ENCODE measurements at places on chromosomes 2 and 18.

GRCh38 chr2:96115631-96116423 is 544 bp downstream of the ADRA2B start:
- no peak for DNase-seq

GRCh38 chr2:231715988-231716616 is 7.8 kb downstream of the PTMA start:
- DNase-seq = no peak

DNA sequence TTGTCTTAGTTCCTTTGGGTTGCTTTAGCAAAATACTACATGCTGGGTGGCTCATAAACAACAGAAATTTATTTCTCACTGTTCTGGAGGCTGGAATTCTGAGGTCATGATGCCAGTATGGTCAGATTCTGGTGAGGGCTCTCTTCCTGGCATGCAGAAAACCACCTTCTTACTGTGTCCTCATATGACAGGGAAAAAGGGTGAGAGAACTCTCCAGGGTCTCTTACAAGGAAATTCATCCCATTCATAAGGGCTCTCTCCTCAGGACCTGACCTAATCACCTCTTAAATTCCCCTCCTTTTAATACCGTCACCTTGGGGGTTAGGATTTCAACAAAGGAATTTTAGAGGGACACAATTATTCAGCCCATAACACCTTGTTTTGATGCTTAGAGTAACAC is 243.1 kb upstream of the TNP1 start:
- no peak for DNase-seq

GRCh38 chr18:58654896-58655614 is 16.2 kb upstream of the MALT1 start:
- DNase-seq = no peak

GRCh38 chr18:2515171-2515787 is 56.0 kb downstream of the METTL4 start:
- no peak for DNase-seq

Data from activated CD8-positive, alpha-beta memory T cell treated with anti-CD3 and anti-CD28 coated beads for 1 hour (primary cell).